NCI-H1092 treated with DMSO at 0.1 percent for 48 hours (cell line): ENCODE measurements at places on chromosomes 6 and 20.

GRCh38 chr20:20594171-20594530 lies 118.3 kb downstream of the RALGAPA2 start:
- peak; percentile 59 for DNase-seq

DNA sequence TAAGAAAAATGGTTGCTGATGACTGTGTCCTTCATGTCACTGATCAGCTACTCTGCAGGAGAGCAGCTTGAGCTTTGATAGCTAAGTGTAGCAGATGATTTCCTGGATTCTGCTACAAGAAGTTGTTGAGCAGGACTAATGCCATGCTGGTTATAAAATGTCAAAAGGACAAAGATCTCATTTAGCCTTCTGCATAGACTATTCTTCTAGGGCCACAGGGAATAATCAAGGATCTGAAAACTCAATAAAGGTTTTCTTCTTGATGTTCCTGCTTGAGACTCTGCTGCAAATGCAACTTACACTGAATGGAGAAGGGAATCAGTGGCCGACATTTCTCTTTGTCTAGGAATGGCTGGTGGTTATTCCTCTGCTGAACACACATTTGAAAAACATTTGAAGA lies 360.3 kb upstream of the PTCHD4 start:
- no peak for DNase-seq

DNA sequence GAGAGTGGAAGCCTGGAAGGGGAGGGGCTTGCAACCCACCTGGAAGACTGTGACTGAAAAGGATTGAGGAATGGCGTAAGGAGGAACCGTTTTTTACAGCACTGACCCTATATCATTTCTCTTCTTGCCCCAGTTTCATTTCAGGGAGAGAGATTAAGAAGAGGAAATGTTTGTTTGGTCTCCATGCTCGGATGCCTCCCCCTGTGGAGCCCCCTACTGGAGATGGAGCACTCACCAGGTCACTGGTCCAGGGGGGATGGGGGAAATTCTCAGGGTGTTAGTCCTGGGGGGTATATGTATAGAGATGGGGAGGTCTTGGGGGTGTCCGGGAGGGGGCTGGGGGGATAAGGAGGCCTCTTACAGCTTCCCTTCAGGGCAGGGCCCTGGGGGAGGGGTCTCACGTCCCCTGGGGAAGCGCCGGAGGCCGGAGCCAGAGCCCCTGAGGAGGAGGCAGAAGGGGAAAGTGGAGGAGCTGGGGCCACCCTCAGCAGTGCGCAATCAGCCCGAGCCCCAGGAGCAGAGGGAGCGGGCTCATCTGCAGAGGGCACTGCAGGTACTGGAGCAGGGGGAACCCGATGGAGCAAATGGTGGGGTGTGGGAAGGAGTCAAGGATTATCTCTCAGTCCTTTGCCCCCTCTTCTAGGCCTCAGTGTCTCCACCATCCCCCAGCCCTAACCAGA lies 3.2 kb downstream of the CUTA start:
- DNase-seq = no peak

DNA sequence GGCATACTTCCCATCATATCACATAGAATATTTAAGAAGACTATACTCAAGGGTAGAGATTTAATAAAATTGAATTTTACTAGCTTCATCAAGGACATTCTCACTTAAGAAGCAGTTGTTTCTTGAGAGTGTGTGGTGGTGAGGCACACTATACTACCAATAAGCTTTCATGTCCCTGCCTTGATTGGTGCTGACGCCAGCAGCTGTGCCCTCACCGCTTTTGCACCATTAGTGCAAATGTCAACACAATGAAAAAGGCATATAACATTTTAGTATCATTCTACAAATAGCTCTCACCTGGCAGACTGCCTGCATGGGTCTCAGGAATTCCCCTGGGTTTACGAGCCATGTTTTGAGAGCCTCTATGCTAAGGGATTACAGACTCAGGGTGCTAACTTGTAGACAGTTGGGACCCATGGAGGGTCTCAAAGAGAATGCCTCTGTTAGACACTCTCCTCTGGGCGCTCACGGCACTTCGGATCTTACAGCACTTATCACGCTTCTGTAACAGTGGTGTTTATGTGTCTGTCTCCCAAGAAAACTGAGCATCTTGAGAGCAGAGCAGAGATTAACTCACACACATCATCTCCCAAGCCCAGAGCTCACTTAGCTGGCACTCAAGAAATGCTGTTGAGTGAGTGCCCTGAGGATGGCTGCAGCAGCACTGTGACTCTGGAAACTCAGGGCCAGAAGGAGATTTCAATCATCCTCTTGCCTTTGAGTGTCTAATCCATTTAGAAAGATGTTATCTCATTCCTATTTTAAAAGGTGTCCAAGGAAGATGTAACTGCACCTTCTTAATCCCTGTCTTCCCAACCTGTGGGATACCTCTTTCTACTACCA lies 143.3 kb upstream of the GPR6 start:
- peak; percentile 93 for DNase-seq

- no peak for DNase-seq
Observed at GRCh38 chr20:49219924-49220831, 962 bp downstream of the DDX27 start.

GRCh38 chr6:160505970-160506369 lies 157.8 kb downstream of the SLC22A3 start:
- DNase-seq = no peak

GRCh38 chr6:63792736-63793464 lies 157.3 kb downstream of the PHF3 start:
- DNase-seq = no peak

GRCh38 chr20:17657079-17657825 lies 24.8 kb downstream of the RRBP1 start:
- no peak for DNase-seq

DNA sequence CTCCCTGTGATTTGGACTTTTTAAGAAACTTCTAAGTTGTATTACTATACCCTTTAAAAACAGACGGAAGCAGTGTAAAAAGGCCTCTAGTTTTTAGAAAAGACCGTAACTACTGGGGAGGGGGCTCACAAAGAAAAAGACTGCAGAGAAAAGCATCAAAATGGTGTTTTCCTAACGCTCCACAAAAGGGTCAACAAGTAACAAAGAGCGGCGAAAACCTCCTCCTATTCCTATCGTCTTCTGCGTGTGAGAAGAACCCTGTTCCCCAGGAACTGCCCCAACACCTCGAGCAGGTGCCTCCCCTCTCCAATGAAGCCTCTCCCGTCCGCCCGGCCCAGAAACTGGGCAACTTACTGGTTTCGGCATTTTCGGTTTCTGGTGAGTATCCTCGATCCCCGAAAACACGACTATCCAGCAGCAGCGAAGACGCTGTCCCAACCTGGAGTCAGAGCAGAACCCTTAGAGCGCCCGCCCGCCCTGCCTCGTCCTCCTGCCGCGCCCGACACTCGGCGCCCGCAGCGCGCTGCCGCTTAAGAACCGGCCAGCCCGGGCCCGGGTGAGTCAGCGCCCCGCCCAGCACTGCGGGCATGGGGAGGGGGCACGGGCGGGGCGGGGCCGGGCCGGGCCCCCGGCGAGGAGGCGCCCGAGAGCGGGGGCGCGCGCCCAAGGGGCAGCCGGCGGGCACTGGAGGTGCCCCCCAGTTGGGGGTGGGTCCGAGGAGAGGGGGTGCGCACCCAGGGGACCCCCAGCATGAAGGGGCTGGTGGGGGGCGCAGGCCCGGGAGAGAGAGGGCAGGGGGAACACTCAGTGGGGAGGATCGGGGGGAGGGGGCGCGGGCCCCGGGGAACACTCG lies 1.2 kb downstream of the EZR start:
- peak; percentile 60 for DNase-seq

DNA sequence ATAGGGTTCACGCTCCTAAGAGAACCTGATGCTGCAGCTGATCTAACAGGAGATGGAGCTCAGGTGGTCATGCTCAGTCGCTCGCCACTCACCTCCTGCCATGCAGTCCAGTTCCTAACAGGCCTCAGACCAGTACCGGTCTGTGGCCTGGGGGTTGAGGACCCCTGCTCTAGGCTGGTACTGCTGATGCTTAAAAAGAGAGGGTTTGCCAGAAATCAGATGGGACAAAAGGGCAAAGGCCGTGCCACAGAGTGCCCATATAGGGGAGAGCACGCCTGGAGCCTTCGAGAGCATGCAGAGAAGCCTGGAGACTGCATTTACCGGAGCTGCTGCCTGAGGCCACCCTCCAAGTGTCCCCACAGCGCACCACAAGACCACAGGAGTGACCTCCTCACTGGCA lies 75.5 kb downstream of the PTPN1 start:
- no peak for DNase-seq

DNA sequence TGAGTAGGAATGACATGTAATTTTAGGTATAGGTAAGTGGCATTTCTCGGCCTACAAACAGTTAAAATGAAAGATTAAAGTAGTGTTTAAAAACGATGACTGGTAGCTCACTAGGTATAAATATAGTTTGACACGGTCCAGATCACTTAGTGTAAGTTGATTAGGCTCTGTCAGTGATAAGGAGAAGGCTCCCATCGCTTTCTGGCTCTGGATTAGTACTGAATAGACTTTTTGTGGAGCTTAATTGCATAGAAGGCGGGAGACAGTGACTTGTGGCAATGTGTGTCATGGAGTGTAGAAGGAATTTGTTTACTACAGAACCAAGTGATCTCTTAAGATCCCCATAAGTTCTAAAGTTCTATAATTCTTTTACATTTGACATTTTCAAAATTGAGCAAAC lies 6.7 kb downstream of the PYGB start:
- no peak for DNase-seq

DNA sequence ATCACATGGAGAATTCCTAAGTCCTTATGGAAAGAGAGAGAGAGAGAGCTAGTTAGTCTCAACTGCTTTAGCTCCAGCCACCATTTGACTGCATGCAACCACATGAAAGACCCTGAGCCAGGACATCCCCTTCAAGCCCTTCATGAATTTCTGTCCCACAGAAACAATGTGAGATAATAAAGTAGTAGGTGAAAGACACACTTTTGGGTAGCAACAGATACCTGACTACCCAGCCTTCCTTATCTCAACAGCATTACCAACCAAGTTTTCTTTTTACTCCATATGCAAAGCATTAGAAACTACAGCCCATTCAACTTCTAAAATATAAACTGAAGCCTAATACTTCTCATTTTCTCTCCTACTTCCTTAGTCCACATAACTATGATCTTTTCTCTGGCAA lies 23.2 kb upstream of the THEMIS start:
- no peak for DNase-seq

GRCh38 chr20:24643731-24644626 lies 174.6 kb downstream of the SYNDIG1 start:
- no peak for DNase-seq

GRCh38 chr6:148550569-148550968 lies 196.3 kb upstream of the UST start:
- no peak for DNase-seq

DNA sequence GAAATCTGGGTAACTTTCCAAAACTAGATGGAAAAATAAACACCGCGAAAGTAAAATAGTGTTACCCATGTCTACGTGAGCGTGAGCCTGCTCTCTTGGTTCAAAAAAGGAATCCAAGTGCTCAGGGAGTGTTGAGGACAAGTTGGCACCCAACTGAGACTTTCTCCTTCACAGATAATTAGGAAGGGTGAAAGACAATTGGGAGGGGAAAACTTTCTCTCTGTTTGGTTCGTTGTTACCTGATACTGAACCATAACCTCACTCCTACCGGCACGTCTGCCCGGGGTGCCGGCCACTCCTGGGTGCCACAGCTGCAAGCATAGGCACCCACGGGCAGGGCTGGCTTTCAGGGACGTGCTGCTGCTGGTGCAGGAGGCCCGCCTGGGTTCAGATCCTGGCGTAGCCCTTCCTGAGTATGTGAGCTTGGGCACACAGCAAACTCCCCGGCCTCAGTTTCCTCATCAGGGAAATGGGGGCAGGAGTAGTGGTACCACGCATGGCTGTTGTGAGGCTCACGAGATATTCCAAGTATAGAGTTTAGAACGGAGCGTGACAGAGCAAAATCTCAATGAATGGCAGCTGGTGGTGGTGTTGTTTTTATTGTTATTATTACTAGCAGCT lies 38.2 kb upstream of the PMEPA1 start:
- DNase-seq = no peak

GRCh38 chr20:50678169-50678898 lies 13.0 kb downstream of the RIPOR3 start:
- no peak for DNase-seq

DNA sequence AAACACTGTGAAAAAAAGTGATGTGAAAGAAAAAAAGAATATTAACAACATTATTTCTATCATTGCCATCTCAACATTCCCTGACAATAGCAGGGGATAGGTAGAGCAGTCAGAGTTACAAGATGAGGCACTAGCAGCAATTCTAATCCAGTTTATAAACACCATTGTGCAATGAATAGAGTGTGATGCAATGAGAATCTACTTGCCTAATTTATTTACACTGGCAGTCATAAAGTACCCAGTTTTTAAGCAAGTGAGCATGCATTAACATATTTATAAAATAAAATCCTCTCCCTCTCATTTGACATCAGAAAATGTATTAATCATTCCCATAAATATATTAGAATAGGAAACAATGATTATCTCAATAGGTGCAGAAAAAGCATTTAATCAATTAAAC lies 2.5 kb upstream of the MANEA start:
- DNase-seq = no peak

DNA sequence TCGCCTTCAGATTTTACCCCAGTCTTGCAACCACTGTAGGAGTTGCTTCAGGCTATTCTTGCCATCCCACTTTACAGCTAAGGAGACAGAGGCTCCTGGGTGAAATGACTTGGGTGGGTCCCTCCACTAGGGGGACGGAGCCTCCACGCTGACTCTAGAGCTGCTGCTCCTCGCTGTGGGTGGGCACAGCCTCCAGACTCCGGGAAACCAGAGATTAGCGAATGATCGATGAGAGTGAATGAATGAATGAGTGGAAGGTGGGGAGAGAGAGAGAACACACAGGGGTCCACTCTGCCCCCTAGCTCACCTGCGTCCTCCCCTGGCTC lies 10.4 kb downstream of the ZBP1 start:
- DNase-seq = no peak

- no peak for DNase-seq
Observed at GRCh38 chr20:47980336-47981177, 195.3 kb upstream of the SULF2 start.

- no peak for DNase-seq
Observed at GRCh38 chr6:84119277-84119676, 85.7 kb downstream of the MRAP2 start.

- DNase-seq = no peak
Observed at GRCh38 chr6:96235927-96236326, 220.2 kb downstream of the FUT9 start.

- DNase-seq = no peak
Observed at GRCh38 chr6:169424821-169425240, 171.2 kb upstream of the THBS2 start.
